ENCODE measurements at places on chromosomes 5 and 9. TPM values are rescaled to one million over a fixed set of nuclear protein-coding genes. Genes with fewer than 3 reads are reported as not detected.

Gene EDIL3
- not detected for total RNA-seq

Gene UBE2QL1
- total RNA-seq: not detected

Gene IER5L
- total RNA-seq: 6.1 TPM

Gene GABRA1
- total RNA-seq: not detected

Gene INSYN2B
- total RNA-seq: not detected

Gene RUFY1
- total RNA-seq: 37.4 TPM

Gene WWC1
- total RNA-seq: not detected

Gene DAPK1
- total RNA-seq: 1.2 TPM

DNA sequence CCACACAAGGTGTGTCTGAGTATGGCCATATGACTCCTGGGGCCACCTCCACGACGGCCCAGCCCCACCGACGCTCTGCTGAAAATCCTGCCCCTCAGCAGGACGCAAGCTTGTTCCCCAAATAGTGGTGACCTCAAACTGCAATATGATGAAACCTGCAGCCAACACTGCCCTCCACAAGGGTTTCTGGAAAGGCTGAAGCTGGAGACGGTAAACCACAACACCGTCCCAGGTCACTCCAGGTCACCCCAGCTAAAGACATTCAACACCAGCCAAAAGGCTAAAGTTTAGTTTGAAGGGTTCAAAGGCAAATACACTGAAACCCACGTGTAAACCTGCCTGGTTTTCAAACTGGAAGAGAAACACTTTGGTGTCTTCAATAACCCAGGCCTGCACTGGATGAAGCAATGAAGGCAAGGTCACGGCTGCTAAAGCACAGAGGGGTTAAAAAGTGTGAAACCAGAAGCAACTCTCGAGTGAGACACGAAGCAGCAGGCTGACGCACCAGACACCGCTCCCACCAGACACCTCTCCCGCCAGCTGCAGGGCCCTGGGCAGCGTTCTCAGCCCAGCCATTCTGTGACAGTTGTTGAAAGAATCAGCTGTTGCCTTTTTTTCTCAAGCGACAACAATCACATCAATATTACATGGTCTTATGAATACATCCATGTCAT is 1.8 kb upstream of the LHX3 start:
- H3K4me1 ChIP-seq: no peaks in the 10 kb centered on the region
- no peak overlapping the region for H3K4me3 ChIP-seq
- DNase-seq: no peak
- no peak overlapping the region for H3K27ac ChIP-seq
- H3K36me3 ChIP-seq: no peaks in the 10 kb centered on the region

- no peaks in the 10 kb centered on the region for H3K27me3 ChIP-seq
- peaks cover 54% of the 10 kb centered on the region for H3K4me1 ChIP-seq
- no peak for DNase-seq
- peaks cover 13% of the 10 kb centered on the region for H3K36me3 ChIP-seq
These were observed 1.2 kb downstream of the FNBP1 start for GRCh38 chr9:130041648-130042405.

GRCh38 chr5:1003296-1003937 is 5.2 kb upstream of the NKD2 start:
- peaks cover 18% of the 10 kb centered on the region for H3K4me1 ChIP-seq
- H3K4me3 ChIP-seq: no peak overlapping the region
- no peaks in the 10 kb centered on the region for H3K36me3 ChIP-seq
- H3K27me3 ChIP-seq: peaks cover 63% of the 10 kb centered on the region

GRCh38 chr9:68706363-68707201 is 1.5 kb downstream of the PIP5K1B start:
- H3K27ac ChIP-seq: no peak overlapping the region
- peak overlapping the region; percentile 72 for H3K4me3 ChIP-seq
- H3K4me1 ChIP-seq: peaks cover 6% of the 10 kb centered on the region
- H3K36me3 ChIP-seq: no peaks in the 10 kb centered on the region

- H3K27ac ChIP-seq: no peak overlapping the region
- DNase-seq: no peak
- no peak overlapping the region for H3K4me3 ChIP-seq
- H3K36me3 ChIP-seq: no peaks in the 10 kb centered on the region
- H3K27me3 ChIP-seq: peaks cover 6% of the 10 kb centered on the region
- H3K4me1 ChIP-seq: no peaks in the 10 kb centered on the region
These were observed 103.4 kb upstream of the RAI14 start for GRCh38 chr5:34552686-34553085.

- DNase-seq: no peak
- H3K4me1 ChIP-seq: peaks cover 70% of the 10 kb centered on the region
- peaks cover 34% of the 10 kb centered on the region for H3K36me3 ChIP-seq
- peak overlapping the region; percentile 76 for H3K27ac ChIP-seq
- no peaks in the 10 kb centered on the region for H3K27me3 ChIP-seq
These were observed 24.6 kb downstream of the PIK3R1 start for GRCh38 chr5:68240202-68240601.

DNA sequence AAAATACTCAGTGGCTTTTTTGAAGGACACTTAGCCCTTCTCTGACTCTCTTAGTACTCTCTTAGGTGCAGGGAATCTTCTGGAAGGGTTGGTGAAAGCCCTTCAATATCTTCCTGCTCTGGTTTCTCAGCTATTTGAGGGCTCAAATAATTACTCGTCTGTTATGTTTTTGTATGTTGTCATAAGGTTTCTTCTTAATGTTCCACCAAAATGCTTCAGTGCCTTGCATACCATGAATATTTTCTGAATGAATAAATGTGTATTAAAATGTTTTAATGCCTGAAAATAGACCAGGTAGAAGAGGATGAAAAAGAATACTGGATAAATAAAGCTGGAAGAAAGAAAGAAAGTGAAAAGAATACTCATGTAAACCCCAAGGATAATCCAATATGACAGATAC is 124.3 kb downstream of the STK32A start:
- no peak overlapping the region for H3K27ac ChIP-seq
- no peak for DNase-seq
- no peaks in the 10 kb centered on the region for H3K27me3 ChIP-seq
- no peak overlapping the region for H3K4me3 ChIP-seq

- H3K4me1 ChIP-seq: peaks cover 7% of the 10 kb centered on the region
- no peak overlapping the region for H3K27ac ChIP-seq
- DNase-seq: no peak
- peaks cover 6% of the 10 kb centered on the region for H3K27me3 ChIP-seq
- H3K4me3 ChIP-seq: no peak overlapping the region
These were observed 20.4 kb upstream of the TRIM52 start for GRCh38 chr5:181281077-181281983.

GRCh38 chr9:68791169-68791568 is 86.1 kb downstream of the PIP5K1B start:
- no peak overlapping the region for H3K4me3 ChIP-seq
- no peak overlapping the region for H3K27ac ChIP-seq
- DNase-seq: no peak
- no peaks in the 10 kb centered on the region for H3K27me3 ChIP-seq
- H3K4me1 ChIP-seq: no peaks in the 10 kb centered on the region
- peaks cover 2% of the 10 kb centered on the region for H3K36me3 ChIP-seq

DNA sequence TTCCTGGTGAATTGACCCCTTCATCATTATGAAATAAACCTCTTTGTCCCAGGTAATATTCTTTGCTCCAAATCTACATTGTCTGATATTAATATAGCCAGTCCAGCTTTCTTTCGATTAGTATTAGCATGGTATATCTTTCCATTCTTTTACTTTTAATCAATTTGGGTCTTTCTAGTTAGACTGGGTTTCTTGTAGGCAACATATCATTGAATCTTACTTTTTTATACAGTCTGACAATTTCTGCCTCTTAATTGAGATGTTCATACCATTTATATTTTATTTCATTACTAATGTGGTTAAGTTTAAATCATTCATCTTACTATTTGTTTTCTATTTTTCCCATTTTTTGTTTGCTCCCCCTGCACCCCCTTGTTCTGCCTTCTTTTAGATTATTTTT is 61.7 kb upstream of the LIFR start:
- no peaks in the 10 kb centered on the region for H3K36me3 ChIP-seq
- H3K4me3 ChIP-seq: no peak overlapping the region
- DNase-seq: no peak
- H3K27ac ChIP-seq: no peak overlapping the region
- no peaks in the 10 kb centered on the region for H3K4me1 ChIP-seq
- peaks cover 7% of the 10 kb centered on the region for H3K27me3 ChIP-seq

GRCh38 chr5:16411741-16412455 is 53.7 kb downstream of the ZNF622 start:
- no peaks in the 10 kb centered on the region for H3K4me1 ChIP-seq
- no peak overlapping the region for H3K27ac ChIP-seq
- DNase-seq: no peak
- H3K4me3 ChIP-seq: no peak overlapping the region
- no peaks in the 10 kb centered on the region for H3K27me3 ChIP-seq

DNA sequence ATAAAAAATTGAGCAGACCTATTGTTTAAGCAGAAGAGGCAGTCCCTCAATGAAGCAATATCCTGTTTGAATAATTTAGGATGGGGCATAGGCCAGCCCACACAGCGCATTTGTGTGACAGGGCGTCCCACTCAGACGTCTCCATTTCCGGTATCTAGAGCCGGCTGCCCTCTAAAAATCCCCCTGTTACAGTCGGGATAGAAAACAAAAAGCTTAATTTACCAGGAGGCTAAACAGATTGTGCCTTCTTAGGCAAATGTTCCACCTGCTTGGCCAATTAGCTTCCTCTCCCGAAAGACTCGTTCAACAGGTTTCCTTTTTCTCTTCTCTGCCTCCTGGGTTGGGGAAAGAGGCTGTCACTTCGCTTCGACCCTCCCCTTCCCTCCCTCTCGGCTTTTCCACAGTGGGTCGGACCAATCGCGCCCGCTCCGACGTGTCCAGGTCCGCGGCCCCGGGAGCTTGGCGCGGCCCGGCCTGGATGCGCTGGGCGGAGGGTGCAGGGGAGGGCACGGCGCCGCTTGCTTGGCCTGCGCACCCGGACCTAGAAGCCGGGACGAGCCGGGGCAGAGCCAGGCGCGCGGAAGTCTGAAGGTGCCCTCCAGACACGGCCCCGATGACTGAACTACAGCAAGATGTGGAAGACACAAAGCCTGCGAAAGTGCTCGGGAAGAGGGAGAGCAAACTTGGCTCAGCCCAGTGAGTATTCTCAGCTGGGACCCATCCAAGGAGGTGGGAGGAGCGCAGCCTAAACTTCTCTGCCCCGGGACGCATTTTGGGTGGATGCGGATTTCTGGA is at the start of gene GRAMD2B:
Gene GRAMD2B, plus strand, starts transcription at position 416 of the 795 bp plus-strand sequence. Its CDS starts 198 bp downstream, at position 614.
- H3K4me3 ChIP-seq: peak within 1 kb of the TSS; percentile 84
- peaks cover 10% of the 10 kb centered on the region for H3K36me3 ChIP-seq
- H3K4me1 ChIP-seq: peaks cover 36% of the 10 kb centered on the region
- H3K27me3 ChIP-seq: no peaks in the 10 kb centered on the region

DNA sequence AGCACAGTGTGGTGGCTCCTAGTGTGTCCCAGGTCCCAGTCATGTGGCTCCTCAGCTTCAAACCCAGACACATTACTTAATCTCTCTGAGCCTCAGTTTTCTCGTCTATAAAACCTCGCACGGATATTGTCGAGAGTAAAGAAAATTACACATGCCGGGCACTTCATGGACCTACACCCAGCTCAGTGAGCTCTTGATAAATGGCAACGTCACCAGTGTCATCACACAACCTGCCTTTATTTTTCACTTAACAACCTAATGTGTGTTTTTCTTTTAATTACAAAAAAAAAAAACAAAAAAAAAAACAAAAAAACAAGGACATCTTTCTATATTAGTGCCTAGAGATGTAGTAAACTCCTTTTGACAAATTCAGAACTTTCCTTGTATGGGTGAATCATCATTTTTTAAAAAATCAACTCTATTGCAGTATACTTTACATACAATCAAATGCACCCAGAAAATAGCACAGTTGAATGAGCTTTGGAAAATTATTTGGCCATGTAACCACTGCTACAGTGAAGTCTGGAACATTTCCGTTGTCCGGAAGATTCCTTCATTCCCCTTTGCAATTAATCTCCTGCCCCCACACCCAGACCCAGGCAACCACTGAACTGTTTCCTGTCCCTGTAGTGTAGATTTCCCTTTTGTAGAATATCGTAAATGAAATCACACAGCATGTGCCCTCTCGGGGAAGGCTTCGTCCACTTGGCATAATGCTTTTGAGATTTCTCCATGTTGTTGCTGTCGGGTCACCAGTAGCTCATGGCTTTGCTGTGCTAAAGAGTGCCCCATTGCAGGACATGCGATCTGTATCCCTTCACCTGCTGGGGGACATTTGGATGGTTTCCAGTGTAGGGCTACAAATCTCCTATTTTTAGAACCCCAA is 100.4 kb upstream of the LARP1 start:
- no peak overlapping the region for H3K27ac ChIP-seq
- no peaks in the 10 kb centered on the region for H3K27me3 ChIP-seq
- peaks cover 10% of the 10 kb centered on the region for H3K4me1 ChIP-seq
- DNase-seq: no peak

- H3K36me3 ChIP-seq: peaks cover 51% of the 10 kb centered on the region
- no peaks in the 10 kb centered on the region for H3K27me3 ChIP-seq
- DNase-seq: peak; percentile 41
- peaks cover 51% of the 10 kb centered on the region for H3K4me1 ChIP-seq
These were observed 25.2 kb downstream of the EMB start for GRCh38 chr5:50415912-50416311.

GRCh38 chr9:130940693-130941576 is 1.9 kb upstream of the FIBCD1 start:
- H3K36me3 ChIP-seq: no peaks in the 10 kb centered on the region
- no peak overlapping the region for H3K4me3 ChIP-seq
- H3K27ac ChIP-seq: no peak overlapping the region
- DNase-seq: peak; percentile 80
- H3K4me1 ChIP-seq: peaks cover 10% of the 10 kb centered on the region

DNA sequence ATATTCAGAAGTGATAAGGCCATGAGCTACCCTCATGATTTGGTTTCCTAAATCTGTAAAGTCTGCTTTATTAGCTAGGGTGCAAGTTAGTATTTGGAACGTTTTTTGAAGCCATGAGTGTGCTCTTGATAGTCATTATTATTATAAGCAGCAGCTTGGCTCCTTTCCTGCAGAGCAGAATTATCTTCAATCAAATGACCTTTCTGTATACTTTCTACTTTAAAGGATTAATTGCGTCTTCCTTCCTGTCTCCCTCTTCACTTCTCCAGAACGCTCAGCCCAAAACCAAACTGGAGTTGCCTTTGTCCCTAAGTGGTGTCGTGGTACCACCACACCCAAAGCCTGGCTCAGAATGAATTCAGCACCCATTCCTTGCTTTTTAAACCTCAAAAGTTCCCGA is 211.3 kb downstream of the ARHGAP26 start:
- H3K27ac ChIP-seq: peak overlapping the region; percentile 71
- no peak for DNase-seq

DNA sequence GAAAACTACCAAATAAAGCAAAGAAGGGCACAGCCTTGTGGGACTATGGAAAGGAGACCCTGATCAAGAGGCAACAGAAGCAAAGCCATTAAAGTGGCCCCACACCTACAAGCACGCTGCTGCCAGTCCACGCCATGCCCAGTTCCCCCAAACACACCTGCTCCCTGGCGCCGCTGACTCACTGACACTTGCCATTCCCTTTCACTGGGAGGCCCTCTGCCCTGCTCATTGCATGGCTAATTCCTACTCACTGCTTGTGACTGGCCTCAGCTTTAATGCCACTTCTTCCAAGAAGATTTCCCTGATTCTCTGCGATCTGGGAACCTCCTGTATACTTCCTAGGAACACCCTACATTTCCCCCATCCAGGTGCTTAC is 71.2 kb upstream of the TAF1L start:
- H3K4me3 ChIP-seq: no peak overlapping the region
- no peaks in the 10 kb centered on the region for H3K27me3 ChIP-seq
- no peak for DNase-seq
- H3K4me1 ChIP-seq: no peaks in the 10 kb centered on the region

GRCh38 chr5:142011572-142012185 is 1.1 kb downstream of the GNPDA1 start:
- peaks cover 14% of the 10 kb centered on the region for H3K27me3 ChIP-seq
- H3K4me3 ChIP-seq: peak overlapping the region; percentile 60
- H3K4me1 ChIP-seq: peaks cover 58% of the 10 kb centered on the region
- H3K36me3 ChIP-seq: peaks cover 13% of the 10 kb centered on the region

GRCh38 chr9:98612061-98612752 is 96.5 kb downstream of the GABBR2 start:
- no peak for DNase-seq
- no peaks in the 10 kb centered on the region for H3K36me3 ChIP-seq
- no peak overlapping the region for H3K27ac ChIP-seq
- H3K4me3 ChIP-seq: no peak overlapping the region

All from activated CD8-positive, alpha-beta memory T cell treated with anti-CD3 and anti-CD28 coated beads, Interleukin-2, amount 10 ng/mL, durations not matched to agents 7 days and 5 days (primary cell).